ENCODE measurements at places on chromosomes 6 and 20.
A peak's percentile ranks its signal among the peaks of the same experiment; 100 is the strongest.

DNA sequence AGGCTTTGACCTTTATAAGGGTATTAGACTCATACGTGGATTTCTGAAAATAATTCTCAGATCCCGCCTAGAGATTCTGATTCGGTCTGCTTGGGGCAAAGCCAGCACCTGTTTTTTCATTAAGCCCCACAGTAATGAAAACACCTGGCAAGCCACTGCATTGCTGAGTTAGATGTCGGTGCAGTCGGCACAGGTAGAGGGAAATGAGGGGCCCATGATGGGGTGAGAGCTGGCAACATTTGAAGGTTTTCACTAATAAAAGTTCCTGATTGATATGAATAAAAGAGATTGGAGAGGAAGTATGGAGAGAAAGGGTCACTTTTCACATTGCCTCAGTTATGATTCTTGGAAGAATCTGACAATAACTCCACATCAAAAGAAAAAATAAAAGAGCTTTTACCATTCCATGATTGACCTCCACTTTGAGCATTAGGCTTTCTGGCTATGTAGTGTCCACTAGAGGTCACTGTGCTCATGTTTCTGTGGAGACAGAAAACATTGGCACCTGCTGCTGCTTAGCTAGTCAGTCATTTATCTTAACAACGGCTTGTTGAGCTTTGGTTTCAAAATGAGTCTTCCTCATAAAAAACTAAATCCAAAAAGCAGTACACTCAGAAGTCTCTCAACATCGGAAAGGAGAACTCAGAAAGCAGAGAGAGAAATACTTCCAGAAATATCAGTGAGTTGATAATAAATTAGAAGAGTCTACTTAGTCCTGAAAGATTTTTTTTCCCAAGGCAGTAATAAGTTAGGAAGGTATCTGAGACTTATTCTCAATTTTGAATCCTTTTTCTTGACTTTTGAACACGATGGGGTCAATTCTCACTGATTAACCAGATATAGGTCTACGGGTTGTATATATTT, 53.3 kb upstream of the KLHL31 start:
- no peak for DNase-seq

- no peak for DNase-seq
Measured at GRCh38 chr20:44010162-44010704, 95.6 kb downstream of the TOX2 start.

- DNase-seq, result no peak
Measured at GRCh38 chr6:166483573-166484250, 101.0 kb upstream of the MPC1 start.

DNA sequence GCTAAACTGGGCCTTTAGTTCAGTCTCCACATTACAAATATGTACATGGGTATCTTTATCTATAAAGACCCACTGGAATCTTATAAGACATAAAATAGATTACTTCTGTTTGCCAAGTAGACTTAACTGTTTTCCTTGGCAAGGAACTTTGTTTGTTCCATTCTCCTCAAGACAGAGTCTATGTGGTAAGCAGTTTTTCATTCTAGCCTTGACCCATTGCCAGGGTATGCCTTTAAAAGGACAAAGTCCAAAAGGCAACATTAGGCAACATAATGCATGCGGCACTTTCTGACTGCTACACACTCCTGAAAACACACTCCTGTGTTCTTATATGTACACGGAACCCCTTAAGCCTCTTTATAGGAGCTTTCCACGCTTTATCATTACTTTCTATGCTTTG, 20.4 kb downstream of the VNN1 start:
- no peak for DNase-seq

DNA sequence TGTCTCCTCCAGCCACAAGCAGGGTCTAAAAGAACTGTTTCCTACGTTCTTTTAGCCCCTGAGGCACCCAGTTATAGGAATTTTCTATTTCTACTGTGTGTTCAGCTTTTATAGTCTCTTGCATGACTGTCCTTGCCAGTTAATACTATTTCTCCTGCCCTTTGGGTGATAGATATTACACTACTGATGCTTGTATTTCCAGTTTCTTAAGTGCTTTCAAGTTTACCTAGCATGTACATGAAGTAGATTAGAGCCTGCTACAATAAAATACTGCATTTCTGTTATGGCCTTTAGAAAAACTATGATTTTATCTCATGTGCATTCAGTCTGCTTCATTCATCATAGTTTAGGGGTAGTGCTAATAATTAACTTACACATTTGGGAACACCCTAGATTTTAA, 89.6 kb downstream of the FOXO3 start:
- no peak for DNase-seq

- DNase-seq, result no peak
Measured at GRCh38 chr6:166351715-166352285, 9.5 kb upstream of the SFT2D1 start.

- no peak for DNase-seq
Measured at GRCh38 chr6:470901-471448, 79.4 kb downstream of the IRF4 start.

GRCh38 chr20:23282111-23282510, 68.5 kb upstream of the NXT1 start:
- no peak for DNase-seq

GRCh38 chr6:41984623-41985022, 43.0 kb upstream of the CCND3 start:
- no peak for DNase-seq

DNA sequence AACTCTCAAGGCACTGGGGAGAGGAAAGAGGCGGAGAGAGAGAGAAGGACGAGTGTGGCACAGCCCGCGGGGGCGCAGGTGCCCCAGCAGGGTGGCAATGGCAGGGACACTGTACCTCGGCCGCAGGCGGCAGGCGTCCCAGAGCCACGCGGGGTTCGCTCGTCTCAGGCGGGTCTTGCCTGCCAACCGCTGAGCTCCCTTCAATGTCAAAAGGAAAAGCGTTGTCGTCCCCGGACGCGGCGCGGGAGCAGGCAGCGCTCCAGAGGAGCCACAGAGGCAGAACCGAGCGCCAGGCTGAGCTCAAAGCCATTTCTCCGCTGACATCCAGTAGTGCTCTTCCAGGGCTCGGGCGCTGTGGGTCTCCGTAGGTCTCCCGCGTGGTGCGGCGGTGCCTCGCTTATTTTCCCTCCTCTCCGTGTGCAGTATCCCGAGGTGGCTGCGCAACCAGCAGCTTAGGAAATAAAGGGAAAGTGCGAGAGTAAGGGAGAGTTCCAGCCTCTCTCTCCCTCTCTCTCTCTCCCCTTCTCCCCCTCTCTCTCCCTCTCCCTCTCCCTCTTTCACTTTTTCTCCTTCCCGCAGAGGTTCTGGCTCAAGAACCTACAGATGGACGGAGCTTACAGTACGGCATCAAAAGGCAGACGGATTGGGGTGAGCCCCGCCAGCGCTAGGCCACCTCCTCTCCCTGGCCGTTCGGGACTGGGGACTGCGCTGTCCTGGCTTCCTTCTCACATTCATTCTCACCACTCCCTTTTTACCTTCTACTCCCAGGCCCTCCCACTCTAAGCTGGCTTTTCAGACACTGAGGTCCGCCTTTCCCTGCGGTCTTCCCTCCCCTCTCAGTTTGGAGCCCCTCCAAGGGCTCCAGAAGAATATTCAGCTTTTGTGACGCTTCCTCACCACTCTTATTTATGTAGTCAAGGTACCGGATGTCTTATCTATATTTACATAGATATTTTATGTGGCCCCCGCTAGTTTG, at the start of gene LAMA4:
TSS of gene LAMA4 (minus strand) at position 727 of the 976 bp plus-strand sequence. CDS start at position 310, 417 bp downstream.
- DNase-seq, result no peak

- DNase-seq, result no peak
Measured at GRCh38 chr20:20233041-20233514, 134.8 kb upstream of the INSM1 start.

DNA sequence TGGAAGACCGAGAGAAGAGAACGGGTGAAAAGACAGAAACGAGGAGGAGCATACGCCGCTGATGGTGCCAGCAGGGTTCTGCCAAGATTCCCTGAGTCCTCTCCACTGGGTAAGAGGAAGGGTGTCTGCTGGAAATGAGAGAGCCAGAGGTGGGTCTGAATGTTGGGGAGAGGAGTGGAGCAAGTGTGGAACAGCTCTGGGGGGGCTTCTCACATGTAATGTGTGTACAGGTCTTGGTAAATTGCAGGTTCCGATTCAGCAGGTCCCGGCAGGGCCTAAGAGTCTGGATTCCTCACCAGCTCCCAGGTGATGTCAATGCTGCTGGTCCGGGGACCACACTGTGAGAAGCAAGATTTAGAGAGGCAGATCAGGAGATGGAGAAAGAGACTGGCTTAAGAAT, 1.5 kb upstream of the EBF4 start:
- DNase-seq, result no peak

DNA sequence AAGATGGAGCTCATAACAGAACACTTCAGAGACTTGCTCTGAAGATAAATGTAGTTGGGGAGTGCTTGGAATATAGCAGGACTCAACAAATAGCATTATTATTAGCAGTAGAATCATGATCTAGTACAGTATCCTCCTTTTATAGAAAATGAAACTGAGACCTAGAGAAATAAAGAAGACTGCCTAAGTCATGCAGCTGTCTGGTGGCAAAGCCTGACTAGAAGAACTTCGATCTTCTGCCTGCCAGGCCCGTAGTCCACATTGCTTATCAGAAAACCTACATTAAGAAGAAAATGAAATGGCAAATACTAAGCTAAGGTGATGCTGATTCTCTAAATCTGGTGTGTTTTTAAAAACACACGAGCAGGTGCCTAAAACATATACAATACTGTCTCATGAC, 46.4 kb upstream of the DST start:
- DNase-seq, result no peak

DNA sequence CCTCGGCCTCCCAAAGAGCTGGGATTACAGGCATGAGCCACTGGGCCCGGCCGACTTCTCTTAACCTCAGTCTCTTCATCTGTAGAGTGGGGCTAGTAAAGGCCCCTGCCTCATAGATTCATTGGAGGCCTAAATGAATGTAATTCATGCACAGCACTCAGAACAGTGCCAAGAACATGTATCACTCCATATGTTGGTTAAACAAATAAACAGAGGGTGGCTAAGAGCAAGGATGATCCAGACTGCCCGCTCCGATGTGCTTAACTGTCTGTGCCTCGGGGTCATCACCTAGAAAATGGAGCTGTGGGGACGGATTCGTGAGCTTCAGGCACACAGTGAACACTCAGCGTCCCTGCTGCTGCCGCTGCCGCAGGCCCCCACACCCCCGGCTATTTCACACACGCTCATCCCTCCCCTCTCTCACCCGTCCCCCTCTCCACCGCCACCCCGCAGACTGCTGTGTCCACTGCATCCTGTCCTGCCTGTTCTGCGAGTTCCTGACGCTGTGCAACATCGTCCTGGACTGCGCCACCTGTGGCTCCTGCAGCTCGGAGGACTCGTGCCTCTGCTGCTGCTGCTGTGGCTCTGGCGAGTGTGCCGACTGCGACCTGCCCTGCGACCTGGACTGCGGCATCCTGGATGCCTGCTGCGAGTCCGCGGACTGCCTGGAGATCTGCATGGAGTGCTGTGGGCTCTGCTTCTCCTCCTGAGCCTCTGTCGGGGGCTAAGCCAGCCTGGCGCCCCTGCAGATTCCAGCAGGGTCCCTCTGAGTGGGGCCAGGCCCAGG, 14.8 kb downstream of the MDFI start:
- DNase-seq, result no peak

- DNase-seq, result no peak
Measured at GRCh38 chr6:50791900-50792508, 26.7 kb upstream of the TFAP2B start.

GRCh38 chr6:135572051-135572450, 74.5 kb upstream of the AHI1 start:
- DNase-seq, result no peak

DNA sequence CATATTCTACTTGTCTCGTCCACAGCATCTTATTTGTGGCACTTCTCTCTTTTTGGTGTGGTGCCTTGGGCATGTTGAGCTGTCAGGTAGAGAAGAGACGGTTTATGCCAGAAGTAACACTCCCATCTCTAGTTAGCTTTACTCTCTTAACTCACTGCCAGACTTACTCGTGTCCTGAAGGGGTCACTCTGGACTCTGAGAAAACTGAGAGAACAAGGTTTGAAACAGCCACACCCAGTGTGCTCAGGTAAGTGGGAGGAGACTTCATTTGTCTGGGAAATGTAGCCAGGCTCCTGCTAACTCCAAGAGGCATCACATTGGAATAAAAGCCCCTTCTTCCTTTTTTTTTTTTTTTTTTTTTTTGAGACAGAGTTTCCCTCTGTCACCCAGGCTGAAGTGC, 360.8 kb downstream of the QKI start:
- DNase-seq, result no peak

DNA sequence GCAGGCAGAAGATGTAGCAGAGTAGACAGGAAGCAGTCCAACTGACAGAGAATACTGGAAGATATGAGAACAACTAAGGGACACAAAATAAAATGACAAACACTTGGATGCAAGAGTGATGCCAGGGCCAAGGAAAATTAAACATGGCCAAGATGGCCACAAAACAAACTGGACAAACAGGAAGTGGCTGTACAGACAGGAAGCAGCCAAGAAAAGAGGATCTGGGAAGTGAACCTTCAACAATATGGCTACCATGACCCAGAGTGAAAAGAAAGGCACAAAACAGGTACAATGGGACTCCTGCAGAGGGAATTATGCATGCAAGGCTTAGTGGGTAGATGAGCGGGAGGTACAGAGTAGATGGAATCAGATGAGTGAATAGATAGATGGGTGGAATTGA, 29.1 kb downstream of the HLA-DPB1 start:
- DNase-seq, result no peak

DNA sequence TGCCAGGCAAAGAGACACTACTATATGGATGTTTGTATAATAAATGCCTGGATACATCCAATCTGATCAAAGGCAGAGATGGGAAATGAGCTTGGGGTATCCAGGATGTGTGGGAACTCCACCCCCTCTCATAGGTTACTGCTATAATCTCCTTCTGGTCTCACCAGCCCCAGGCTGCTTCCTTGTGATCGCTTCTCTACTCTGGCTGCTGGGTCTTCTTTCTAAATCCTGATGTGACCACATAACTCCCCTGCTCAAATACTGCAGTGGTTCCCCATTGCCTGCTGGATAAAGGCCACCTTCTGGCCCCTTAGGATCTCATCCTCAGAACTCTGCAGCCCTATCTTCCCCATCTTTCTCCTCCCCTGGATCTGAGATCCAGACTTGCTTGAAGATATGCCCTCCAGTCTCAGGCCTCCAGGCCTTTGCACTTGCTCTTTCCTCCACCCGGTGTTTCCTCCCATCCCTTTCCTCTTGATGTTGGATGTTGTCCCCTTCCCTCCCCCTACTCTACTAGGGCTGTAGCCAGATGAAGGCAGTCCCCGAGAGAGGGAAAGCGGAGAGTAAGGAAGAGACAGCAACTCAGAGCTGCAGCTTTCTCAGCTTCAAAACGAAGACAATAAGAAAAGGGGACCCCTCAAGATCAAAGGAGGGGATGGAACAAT, 828 bp upstream of the XKR7 start:
- no peak for DNase-seq

- no peak for DNase-seq
Measured at GRCh38 chr6:161406646-161407045, 132.8 kb upstream of the AGPAT4 start.

DNA sequence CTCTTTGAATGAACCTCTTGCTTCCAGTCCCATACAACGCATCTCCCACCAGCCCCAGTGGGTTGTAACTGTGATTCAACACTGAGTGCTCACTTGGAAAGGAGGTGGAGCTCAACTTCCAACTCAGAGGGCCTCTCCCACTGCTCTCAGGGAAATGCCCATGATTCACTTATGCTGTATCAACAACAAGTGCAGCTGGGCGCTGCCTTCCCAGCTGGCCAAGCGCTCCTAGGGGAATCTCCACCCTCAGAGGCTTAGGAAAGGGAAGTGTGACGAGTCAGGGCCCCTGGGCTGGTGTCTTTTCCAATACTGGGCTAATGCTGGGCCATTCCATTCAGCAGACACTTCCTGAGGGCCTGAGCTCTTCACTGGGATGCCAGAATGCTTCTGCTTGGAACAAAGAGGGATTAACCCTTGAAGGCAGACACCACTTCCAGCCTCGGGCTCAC, 8.1 kb upstream of the OCSTAMP start:
- peak; percentile 18 for DNase-seq

All from stimulated activated CD8-positive, alpha-beta memory T cell treated with anti-CD3 and anti-CD28 coated beads, Interleukin-7, amount 100 ng/mL, for 24 hours (primary cell).